ENCODE measurements at places on chromosomes 12 and 14.

DNA sequence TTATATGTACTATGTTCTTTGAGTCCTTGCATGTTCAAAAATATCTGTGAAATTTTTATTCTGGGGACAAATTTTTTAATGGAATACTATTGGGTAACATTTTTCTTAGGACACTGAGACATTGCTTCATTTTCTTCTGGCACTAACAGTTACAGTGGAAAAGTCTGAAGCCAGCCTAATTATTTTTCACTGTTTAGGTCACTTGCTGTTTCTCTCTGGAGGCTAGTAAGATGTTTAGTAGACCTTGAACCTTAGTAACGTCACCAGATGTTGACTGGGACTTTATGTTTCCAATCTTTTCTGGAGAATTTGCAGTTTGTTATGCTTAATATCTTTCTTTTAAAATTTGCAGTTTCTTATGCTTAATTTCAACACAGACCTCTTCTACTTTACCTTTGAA, 12.3 kb upstream of the EPYC start:
- no peak for DNase-seq

DNA sequence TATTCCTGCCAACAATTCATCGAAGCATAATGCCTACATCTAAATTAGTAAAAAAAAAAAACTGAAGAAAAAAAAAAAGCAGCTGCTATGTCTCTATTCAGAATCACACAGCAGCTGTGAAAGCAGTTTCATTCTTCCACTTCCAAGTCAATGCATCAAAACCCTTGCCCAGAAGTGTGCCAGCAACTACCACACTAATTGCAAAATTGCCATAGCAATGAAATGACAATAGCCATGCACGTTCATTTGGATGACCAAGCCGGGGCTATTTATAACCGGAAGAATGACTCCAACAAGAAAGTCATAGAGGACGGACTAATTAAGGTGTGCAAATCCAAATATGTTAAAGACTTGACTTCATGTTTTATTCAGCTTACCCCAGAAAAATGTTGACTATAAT, 42.5 kb downstream of the SLC2A13 start:
- no peak for DNase-seq

DNA sequence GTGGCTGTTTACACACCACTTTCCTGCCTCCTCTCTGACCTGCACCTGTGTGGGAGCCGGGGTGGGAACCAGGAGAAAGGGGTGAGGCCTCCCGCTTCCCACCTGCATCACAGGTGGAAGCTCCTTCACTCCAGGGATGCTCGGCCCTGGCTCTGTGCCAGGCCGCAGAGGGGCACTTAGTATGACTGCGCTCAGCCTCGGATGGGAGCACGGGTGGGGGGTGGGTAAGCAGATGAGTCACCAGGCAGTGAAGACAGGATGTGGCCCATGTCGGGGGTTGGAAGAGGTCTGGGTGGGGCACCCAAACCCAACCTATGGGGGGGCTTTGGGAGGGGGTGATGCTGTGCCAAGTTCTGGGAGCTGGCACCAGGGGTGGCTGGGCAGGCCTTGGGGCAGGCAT, 7.4 kb upstream of the CYP46A1 start:
- DNase-seq, result no peak

GRCh38 chr14:97056086-97056485, 258.9 kb downstream of the VRK1 start:
- DNase-seq, result no peak

DNA sequence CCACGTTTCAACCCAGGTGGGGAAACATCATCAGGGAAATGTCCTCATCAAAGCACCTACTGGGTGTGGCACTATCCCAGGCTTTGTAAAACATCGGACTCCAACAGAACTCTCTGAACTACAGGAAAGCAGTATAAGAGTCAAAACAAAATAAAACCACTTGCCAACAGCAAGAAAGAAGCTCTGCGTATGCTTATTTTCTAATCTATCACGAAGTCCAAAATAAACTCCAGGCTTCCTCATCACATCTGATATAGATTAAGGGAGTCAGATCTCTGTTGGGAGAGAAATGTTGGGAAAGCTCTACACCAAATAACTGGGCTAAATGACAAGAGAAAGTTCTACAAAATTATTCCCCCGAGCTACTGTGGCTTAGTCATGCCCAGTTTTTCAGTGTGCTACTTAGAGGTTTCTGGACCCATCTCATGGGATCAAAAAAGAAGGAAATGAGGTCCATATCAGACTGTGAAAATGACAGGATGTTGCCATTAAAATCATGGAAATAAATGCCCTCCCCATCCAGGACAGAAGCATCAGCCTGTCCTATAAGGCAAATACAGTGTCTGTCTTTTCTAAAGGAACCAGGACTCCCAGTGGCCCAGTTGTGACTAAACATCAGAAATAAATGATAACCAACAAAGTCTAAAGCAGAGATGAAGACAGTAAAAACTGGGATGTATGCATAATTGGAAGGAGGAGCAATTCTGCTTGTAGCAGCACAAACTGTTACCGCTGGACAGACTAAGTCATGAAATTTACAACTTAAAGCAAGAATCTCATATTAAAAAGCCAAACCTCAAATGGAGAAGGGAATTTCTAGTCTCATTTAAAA, 149.5 kb downstream of the STXBP6 start:
- no peak for DNase-seq

Measured in suppressor macrophage (primary cell).